ENCODE measurements at places on chromosomes 3 and 15.

DNA sequence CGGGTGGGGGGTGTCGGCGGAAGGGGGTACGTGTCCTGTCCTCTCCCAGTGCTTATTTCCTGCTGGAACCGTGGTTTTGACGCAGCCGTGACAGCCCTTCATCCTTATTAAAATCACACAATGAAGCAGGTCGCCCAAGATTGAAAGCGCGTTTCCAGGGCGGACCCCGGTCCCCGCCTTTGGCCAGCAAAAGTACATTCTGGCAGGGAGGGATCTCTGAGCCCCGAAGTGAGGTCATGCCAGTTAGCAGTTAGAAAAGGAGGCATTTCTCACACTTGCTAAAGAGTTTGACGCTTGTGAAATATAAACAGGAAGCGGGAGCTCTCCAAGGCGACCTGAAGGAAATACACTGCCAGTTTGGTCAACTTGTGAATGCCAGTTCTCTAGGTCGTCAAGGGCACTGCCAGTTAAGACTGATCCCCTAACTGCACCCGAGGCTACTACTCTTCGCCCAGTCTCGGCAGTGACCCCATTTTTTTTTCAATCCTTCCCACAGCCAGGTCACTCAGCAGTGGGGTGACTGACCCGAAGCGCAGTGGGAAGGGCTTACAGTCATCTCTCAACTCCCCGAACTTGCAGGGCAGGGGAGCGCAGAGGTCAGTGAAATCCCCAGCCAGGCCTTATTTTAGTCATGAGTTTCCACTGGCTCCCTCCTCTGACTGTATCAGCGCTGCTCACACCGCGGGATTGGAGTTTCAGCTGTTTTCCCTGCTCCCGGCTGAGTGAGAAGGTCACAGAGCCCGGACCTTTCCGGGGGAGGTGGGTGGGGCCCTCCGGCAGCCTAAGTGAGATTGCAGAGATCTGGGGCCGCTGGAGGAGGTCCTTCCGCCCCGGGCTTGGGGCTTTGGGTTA lies 2.0 kb upstream of the BHLHE40 start:
- no peak for DNase-seq

GRCh38 chr3:52967398-52967797 lies 70.0 kb upstream of the STIMATE start:
- DNase-seq = no peak

DNA sequence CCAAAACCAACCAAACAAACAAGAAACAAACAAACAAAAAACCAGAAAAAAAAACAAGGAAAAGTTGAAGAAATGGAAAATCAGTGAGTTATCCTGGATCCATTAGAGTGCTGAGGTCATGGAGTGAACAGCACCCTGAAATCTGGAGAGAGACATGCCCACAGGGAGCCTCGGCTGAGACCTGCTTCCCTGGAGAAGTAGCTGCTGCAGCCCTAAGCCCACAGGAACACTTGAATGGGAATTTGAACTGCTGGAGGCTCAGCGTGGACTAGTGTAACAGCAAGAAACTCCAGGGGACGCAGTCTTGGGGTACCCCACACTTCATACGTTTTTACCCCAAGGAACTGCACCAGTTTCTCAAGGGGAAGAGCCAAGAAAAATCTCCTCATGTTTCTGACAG lies 144.1 kb upstream of the UBE3A start:
- no peak for DNase-seq

DNA sequence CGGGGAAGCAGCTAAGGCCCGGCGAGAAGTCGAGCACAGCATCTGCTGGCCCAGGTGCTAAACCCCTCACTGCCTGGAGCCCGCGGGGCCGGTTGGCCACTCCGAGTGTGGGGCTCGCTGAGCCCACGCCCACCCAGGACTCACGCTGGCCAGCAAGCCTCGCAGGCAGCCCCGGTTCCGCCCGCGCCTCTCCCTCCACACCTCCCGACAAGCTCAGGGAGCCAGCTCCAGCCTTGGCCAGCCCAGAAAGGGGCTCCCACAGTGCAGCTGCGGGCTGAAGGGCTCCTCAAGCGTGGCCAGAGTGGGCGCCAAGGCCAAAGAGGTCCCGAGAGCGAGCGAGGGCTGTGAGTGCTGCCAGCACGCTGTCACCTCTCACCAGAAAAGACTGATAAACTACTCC lies 8.9 kb upstream of the GABRB3 start:
- DNase-seq = no peak

DNA sequence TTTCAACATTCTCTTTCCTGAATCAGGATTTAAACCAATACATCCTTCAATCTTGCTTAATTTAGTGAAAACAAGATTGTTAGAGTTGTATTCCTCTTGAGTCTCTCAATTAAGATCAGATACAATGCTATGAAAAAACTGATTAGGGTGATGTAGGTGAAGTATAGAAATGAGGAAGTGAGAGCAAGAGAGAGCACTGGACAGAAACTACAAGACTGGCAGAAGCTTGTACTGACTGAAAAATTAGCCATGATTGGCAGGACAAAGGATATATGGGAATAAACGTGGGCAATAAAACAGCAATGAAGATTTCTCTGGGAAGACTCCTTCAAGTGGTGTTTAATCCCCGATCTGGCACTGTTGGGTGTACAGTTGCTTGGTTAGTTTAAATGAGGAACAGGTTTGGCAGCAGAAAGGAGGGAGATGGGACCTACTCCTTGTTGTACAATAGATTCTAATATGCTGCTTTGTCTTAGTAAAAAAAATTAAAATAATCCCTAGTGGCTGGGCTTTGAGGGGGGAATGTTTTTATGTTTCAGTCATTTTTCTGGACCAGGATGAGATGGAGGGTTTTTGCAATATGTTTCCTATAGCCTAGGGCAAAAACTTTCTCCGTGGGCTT lies 252.7 kb downstream of the SLC9A9 start:
- no peak for DNase-seq

DNA sequence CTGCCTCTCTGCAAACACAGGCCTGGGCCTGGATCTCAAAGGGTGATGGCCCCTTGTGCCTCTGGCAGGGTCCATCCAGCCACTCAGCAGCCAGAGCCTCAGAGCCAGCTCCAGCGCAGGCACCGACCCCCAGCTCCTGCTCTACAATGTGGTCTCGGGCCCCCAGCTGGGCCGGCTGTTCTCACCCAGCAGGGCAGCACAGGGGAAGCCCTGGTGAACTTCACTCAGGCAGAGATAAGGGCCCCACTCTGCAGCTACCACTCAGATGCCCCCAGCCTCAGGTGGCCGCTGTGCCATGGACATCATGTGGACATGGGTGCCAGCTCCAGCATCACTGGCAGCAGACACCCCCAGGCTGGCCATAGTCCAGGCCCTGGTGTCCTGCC lies 173.1 kb downstream of the TBC1D2B start:
- DNase-seq = no peak

DNA sequence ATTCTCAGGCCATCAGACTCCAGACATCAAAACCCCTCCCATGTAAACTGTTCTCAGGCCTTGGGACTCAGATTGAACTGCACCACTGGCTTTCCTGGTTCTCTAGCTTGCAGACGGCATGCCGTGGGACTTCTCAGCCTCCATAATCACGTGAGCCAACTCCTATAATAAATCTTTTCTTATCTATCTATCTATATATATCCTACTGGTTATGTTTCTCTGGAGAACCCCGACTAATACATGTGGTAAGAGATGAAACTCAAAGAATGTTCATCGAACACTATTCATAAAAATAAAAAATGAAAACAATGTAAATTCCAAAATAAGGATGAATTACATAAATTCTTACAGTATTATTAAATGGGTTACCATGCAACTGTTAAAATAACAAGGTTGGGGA lies 84.5 kb upstream of the NTRK3 start:
- DNase-seq = no peak

- no peak for DNase-seq
Observed at GRCh38 chr3:171230865-171231264, 204.3 kb upstream of the SLC2A2 start.

DNA sequence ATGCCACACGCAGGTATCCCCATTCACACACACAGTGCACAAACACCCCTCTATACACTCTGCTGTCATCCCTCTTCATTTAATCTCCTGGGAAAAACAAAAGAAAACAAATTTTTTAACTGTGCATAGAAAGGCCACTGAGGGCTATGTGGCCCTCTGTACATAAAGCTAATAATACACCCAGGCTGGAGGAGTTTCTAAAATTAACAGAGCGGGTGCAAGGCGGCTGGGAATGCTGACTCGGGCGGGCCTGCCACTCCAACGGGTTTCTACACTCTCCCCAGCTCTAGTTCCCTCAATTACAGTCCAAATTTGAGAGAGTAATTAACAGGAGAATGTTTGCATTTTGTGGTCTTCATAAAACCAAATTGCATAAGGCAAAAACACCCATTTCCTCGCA lies 23.1 kb downstream of the HCN4 start:
- no peak for DNase-seq

GRCh38 chr3:37876279-37876678 lies 14.6 kb downstream of the CTDSPL start:
- no peak for DNase-seq

GRCh38 chr3:29721789-29722188 lies 440.9 kb downstream of the RBMS3 start:
- no peak for DNase-seq

DNA sequence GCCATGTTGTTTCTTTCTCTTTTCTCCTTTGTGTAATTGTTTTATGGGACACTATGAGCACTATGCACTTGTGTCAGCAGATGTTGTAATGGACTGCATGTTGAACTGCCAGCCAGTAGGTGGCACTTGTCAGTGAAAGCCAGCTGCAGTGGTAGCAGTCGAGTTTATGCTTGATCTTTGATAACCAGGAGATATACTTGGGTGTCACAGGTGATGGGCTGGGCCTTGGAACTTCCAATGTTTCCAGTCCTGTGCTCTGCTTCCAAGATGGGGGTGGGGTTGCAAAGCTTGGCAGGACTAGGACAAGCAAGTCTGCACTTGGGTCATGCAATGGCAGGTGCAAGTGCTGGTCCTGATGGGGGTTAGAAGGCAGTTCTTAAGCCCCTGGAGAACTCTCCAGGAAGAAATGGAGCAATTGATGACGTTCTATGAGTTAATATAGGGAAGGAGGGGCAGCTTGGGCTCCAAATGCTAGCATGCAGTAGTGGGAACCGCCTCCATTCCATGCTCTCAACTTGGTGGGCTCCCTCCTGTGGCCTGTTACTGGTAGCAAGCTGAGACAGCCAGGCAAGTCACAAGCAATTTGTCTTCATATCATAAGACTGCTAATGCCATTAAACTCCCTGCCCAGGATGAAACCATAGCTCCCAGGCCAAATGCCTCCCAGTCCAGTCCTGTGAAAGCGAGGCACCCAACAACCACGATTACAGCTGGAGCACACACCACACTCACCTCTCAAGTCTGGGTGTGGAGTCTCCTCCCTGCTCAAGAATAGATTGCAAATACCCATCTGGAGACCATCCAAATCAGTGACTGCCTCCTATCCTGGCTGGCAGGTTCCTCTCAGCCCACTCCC lies 287.2 kb downstream of the CGGBP1 start:
- DNase-seq = no peak

DNA sequence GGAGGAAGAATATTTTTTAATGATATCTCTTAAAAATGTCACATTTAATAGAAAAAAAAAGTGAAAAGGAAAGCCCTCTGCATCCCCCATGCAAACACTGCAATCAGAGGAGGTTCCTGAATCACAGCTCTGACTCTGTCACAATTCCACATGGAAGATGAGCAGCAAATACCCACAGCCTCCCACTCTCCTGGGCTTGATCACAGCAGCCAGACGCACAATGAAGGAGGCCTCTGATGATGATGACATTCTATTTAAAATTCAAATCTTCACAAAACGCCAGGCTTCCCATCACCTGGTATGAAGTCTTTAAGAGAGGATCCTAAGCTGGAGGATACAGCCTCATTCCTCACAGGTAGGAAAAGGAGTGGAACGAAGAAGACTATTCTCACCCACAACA lies 9.1 kb upstream of the DIS3L start:
- no peak for DNase-seq

- DNase-seq = no peak
Observed at GRCh38 chr15:24621630-24622215, 53.9 kb upstream of the NPAP1 start.

- DNase-seq = no peak
Observed at GRCh38 chr3:120460862-120461261, 10.1 kb upstream of the FSTL1 start.

GRCh38 chr3:139974809-139975425 lies 39.9 kb downstream of the CLSTN2 start:
- DNase-seq = no peak

GRCh38 chr15:88513195-88513594 lies 33.3 kb downstream of the DET1 start:
- DNase-seq = no peak

DNA sequence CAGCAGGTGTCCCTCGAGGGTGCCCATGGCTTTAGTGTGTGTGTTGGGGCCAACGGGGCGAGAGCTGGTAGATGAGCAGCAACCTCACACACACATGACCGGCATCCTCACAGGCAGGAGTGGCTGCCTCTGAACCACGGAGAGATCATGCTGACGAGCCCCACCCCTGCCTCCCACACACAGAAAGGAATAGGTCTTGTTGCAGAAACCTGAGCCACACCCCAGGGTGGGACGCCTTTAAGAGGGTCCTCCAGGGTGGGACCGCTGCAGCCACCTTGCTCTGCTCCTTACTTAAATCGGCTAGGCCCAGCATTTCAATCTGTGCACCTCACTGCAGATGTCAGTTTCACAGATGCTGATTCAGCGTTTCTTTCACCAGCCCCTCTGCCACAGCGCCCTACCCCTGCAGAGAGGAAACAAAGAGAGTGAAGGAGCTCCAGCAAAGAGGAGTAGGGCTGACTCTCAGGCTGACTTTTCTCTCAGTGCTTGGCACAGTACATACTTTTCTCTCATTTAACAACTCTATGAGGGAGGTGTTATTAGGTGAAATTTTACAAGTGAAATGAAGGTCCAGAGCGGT lies 61.2 kb upstream of the EPHB3 start:
- DNase-seq = no peak

- no peak for DNase-seq
Observed at GRCh38 chr15:47514200-47514652, 203.1 kb upstream of the SEMA6D start.

DNA sequence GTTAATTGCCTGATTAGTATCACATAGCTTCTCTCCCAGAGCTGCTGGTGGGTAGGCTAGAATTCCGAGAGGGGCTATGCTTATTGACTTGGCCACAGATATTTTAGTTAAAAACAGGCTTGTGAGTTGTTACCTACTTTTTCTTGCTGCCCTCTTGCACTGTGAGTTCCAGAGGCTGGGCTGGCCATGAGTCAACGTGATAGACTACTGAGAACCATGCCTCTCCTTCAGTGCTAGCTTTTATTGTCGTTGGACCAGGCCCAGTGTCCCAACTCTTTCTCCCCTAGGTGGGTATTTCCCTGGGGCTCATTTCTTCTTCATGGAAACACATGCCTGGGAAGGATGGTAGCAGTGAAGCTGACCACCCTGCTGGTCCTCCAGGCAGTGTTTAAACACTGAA lies 20.4 kb upstream of the PCOLCE2 start:
- no peak for DNase-seq

GRCh38 chr15:79315623-79316328 lies 4.9 kb downstream of the TMED3 start:
- DNase-seq = no peak

GRCh38 chr15:52466134-52466701 lies 62.5 kb downstream of the MYO5A start:
- no peak for DNase-seq

- no peak for DNase-seq
Observed at GRCh38 chr3:49313896-49314688, 25.8 kb downstream of the USP4 start.
